ENCODE measurements at places on chromosomes 1 and 21.

- no peak for DNase-seq
Observed at GRCh38 chr1:29640428-29640785, 404.1 kb downstream of the PTPRU start.

DNA sequence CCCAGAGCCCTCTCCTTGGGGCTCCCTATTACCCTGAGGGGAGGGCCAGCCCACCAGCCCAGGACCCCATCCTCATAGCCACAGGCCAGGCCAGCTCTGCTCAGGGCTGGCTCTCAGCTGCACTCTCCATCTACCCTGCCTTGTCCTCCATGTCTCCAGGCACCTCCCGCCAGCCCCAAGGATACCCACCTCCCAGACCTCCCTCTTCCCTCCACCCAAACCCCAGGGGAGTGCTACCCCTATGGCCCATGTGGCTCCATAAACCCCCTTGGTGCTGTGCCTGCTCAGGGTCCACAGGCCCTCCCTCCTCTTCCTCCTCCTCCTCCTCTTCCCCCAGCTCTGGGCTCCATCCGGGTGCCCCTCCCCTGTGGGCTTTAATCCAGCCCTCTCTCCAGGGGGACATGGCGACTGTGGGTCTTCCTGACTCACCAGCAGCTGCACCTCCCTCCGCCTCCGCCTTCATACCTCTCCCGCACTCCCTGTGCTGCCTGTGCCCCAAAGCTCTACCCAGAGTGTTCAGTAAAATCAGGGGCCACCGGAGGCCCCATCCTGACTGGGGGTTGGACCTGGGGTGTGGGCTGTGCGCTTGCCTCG lies 9.1 kb downstream of the YBEY start:
- no peak for DNase-seq

DNA sequence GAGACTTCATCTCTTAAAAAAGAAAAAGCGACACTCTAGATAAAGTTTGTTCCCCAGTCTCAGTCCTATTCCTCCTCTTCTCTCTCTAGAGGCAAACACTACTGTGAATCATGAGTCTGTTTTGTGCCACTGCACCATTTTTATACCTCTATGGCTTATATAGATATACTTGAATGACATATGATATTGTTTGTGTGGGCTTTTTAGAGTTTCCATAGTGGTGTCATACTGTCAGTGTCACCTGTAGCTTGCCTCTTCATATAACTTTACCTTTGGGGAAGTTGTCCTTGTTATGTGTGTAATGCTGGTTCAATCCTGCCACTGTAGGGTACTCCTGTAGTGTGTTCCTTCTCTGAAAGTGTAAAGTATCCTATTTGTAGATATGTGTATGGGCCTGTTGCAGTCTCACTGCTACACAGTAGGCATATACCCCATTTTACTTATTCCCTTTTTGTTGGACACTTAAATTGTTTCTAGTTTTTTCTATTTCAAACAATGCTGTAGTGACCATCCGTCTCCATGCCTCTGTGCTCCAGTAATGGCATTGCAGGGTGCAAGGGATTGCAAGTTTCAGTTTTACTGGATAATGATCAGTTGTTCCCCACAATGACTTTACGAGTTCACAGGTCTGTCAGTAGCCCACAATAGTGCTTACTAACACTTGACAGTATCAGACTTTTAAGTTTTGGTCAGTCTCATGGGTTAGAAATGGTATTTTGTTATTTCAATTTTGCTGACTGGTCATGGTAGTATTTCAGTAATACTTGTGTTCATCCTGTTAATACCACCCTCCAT lies 2.7 kb downstream of the PRMT2 start:
- no peak for DNase-seq

DNA sequence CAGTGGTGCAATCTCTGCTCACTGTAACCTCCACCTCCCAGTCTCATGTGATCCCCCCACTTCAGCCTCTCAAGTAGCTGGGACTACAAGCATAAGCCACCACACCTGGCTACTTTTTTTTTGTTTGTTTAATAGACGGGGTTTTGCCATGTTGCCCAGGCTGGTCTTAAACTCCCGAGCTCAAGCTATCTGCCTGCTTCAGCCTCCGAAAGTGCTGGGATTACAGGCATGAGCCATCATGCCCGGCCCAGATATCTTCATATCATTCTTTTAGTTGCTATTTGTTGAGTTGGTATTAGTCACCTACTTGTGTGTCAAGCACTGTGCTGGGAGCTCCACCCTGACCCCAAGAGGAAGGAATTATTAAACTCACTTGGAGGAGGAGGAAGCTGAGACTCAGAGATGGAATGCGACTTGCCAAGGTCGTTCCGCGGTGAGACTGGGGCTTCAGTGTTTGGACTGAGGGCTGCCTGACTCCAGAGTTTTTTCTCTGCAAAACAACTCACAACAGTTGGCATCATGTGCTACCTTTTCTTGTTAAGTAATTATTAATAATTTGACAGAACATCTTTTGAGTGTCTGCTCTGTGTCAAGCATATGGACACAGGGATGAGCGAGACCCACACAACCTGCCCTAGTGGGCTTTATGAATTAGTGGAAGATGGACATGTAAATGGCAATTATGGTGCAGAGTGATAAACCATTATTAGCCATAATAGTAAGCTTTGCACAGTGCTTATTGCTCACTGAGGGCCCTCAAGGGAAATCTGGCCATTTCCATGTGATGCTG lies 132.0 kb downstream of the FOXD2 start:
- DNase-seq, result peak; percentile 76

DNA sequence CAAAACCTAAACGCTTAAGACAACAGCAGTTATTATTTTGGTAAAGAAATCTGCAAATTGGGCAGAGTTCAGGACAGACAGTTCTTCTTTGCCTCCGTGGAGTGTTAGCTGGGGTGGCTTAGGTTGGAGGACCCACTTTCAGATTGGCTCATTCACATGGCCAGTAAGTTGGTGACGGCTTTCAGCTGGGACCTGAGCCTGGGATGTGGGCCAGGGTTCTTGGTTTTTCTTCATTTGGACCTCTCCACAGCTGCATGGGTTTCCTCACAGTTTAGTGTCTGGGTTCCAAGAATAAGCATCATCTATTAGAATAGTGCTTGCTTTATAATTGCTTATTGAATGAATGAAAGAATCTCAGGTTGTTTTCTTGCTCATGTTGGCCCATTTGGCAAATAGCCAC lies 72.2 kb downstream of the ATF6 start:
- no peak for DNase-seq

GRCh38 chr1:8077602-8078001 lies 51.5 kb upstream of the ERRFI1 start:
- DNase-seq, result no peak

DNA sequence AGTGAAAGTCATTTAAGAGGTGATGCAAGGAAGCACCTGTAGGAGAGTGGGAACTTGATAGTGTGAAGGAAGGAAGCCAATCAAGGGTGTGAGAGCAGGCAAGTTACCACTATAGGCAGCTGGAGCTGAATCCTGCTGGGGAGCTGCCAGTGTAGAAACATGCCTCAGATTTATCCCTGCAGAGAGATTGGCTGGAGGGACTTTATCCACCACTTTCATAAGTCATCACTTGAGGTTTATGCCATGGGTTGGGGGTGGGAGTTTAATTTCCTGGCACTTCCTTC lies 443.6 kb downstream of the PLPP3 start:
- no peak for DNase-seq

DNA sequence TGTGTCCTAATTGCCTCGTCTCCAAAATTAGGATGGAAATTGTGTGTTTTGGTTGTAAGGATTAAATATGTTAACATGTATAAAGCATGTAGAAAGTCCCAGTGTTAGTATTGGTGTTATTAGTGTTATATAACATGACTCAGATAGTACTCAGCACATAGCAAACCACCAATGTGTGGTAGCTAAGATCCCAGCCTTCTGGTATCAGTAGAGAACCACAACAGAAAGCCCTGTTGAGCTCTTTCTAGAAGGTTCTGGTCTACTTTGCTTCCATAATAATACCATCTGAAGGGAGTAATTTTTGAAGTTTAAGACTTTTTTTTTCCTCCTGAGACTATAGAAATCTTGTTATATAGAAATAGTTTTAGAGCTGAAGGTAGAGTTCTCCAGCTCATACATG lies 259.3 kb upstream of the SGIP1 start:
- DNase-seq, result no peak

GRCh38 chr1:158000507-158000906 lies 7.1 kb downstream of the KIRREL1 start:
- no peak for DNase-seq

DNA sequence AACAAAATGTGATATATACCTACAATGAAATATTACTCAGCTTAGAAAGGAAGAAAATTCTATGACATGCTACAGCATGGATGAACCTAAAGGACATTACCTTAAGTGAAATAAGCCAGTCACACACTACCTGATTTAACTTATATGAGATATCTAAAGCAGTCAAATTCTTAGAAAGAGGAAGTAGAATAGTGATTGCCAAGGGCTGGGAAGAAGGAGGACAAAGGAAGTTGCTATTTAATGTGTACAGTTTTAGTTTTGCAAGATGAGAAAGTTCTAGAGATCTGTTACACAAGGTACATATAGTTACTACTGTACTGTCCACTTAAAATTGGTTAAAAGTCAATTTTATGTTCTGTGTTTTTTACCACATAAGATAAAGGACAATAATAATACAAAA lies 87.5 kb upstream of the KCTD3 start:
- no peak for DNase-seq

DNA sequence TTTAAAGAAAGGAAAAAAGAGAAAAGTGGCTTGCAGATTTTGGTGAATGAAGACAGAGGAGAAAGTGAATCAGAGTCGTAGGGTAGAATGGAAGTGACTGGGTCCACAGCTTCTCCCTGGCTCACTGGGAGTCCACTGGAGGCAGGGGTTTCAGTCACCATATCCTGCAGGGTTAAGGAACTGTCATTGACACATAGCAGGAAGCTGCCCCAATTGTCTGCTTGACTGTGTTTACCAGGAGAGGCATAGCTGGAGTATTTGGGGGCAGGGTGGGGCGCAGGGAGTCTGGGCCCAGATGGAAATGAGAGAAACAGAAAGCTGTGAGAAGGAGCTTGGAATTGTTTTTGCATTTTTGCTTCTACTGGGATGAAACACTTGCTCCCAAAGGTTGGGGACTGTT lies 228.8 kb upstream of the CSF3R start:
- peak; percentile 40 for DNase-seq

DNA sequence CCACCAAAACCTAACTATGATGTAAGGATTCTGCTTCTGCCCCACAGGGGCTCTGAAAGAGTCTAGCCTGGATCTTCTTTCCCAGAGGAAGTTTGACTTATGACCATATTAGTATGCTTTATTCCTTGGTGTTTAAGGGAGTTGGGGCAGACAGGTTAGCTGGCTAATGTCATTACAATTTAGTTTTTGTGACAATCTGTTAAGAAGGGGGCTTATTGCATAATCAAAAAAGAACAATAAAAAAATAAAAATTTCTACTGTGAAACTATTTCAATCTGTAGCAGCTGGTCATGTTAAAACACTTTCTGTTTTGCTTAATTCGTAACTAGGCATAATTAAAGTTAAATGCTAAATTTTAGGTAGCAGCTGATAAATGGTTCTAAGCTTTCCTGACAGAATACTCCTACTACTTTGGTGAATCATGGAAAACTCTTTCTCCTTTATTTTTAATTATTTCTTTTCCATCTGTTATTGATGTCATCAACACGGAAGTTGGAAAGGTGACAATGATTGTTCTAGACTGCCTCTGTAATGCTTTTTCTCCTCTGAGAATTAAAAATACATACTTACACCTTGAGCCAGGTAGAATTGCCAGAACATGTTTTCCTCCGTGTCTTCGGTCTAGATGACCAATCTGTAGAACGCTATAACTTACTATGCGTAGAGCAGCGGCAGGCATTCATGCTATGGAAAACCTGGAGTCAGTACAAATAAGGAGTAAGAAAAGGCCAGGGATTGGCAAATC lies 18.6 kb downstream of the DYRK3 start:
- no peak for DNase-seq
